NB4 (cell line): ENCODE measurements at places on chromosomes 11 and 22.
A peak's percentile ranks its signal among the peaks of the same experiment; 100 is the strongest.

GRCh38 chr11:84958295-84958694 lies 668.8 kb downstream of the DLG2 start:
- no peak for DNase-seq

GRCh38 chr11:102413497-102413896 lies 39.1 kb downstream of the TMEM123 start:
- DNase-seq: no peak

DNA sequence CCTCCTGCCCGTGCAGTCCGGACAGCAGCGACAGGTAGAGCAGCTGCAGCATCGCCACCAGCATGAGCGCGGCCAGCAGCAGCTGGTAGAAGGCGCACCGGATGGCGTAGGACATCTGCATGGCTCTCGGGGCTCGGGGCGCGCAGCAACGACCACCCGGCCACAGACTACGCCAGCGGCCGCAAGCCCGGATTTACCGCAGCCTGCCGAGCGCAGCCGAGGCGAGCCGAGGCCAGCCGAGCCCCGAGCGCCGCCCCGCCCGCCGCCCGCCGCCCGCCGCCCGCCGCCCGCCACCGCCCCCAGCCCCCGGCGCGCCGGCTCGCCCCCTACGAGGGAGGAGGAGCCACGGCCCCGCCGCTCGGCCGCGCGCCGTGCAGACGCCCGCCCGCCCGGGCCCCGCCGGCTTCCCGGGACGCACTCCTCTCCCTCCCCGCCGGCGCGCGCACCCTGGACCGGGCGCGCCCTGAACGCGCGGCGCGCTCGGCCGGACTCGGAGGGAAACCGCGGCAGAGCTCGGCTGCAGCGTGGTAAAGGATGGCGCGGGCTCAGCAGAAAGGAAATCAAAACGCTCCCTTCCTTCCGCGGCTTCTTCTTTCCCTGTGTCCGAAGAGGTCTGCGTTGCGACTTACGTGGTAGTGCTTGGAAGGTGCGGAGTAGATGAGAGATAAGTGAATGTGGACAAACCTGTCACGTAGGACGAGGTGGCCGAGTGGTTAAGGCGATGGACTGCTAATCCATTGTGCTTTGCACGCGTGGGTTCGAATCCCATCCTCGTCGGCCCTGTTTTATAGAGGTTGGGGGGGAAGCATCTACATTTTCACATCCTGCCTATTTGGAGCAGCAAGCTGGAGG lies at the start of gene B4GAT1:
Gene B4GAT1 (minus strand): TSS at position 205 of the 852 bp plus-strand sequence. CDS start 84 bp downstream, at position 121.
- peak; percentile 92 for DNase-seq

DNA sequence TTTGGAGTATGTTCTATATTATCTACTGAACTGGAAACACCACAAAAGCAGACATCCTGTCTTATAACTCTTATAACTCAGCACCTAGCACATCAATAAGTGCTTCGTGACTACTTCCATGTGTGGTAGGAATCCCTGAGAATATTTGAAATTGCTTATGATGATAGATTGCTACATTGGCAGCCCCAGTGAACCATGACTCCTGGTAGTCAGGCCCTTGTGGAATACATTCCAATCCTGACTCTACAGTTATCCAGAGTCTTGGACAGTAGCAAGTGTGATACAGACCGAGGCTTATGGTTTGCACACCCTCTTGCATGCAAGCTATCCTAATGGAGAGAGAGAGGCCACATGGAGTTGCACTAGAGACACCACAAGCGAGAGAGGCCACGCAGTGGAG lies 59.5 kb upstream of the PHF21A start:
- no peak for DNase-seq

DNA sequence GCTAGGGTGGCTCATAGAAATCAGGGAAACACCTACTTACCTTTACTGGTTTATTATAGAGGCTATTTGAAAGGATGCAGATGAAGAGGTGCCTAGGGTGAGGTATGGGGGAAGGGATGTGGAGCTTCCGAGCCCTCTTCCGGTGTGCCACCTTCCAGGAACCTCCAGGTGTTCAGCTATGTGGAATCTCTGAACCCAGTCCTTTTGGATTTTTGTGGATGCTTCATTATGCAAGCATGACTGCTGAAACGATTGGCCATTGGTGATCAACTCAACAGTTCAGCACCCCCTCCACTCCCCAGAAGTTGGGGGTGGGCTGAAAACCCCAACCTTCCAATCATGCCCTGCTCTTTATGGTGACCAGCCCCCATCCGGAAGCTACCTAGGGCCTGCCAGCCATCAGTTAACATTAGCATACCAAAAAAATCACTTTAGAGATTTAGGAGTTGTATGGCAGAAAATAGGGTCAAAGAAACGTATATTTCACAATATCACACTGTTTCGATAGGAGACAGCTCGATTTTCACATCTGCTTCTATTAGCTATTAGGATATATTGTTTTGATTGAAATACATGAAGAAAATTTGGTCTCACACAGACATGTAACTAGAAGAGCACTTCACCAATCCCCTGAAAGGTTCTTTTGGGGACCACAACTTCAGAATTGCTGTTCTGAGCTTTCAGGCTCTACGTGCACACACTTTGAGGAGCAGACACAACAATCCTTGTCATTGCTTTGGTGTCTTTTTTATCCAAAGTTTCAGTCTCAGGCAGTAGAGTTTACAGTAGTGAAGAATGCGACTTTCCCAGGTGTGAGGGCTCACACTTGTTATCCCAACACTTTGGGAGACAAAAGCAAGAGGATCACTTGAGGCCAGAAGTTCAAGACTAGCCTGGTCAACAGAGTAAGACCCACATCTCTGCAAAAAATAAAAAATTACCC lies 3.3 kb upstream of the POLR2G start:
- DNase-seq: no peak

- DNase-seq: no peak
These were observed 9.1 kb upstream of the PGA3 start for GRCh38 chr11:61194169-61194671.

GRCh38 chr11:77142091-77142975 lies 14.3 kb downstream of the MYO7A start:
- DNase-seq: peak; percentile 89

- DNase-seq: peak; percentile 57
These were observed 35.9 kb downstream of the MYO18B start for GRCh38 chr22:25777870-25778269.

DNA sequence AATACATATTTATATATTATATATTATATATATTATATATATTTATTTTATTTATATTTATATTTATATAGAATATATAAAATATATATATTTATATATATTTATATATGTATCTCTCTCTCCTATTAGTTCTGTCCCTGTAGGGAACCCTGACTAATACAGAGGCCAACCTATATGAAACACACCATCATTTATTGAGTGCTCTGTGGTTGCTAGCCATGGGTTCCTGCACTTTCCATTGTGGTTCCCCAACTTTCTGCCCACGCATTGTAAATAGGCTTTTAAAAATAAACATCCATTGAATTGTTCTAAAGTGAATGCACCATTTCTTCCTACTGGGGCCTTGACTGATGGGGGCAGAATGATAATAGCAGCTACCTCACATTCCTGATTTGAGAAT lies 93.8 kb upstream of the SESN3 start:
- DNase-seq: peak; percentile 37

- peak; percentile 24 for DNase-seq
These were observed 23.5 kb downstream of the DRICH1 start for GRCh38 chr22:23608583-23608982.

- peak; percentile 4 for DNase-seq
These were observed 454.3 kb upstream of the KIRREL3 start for GRCh38 chr11:127454856-127455255.

GRCh38 chr22:47296405-47297260 lies 534.2 kb downstream of the TBC1D22A start:
- peak; percentile 9 for DNase-seq

DNA sequence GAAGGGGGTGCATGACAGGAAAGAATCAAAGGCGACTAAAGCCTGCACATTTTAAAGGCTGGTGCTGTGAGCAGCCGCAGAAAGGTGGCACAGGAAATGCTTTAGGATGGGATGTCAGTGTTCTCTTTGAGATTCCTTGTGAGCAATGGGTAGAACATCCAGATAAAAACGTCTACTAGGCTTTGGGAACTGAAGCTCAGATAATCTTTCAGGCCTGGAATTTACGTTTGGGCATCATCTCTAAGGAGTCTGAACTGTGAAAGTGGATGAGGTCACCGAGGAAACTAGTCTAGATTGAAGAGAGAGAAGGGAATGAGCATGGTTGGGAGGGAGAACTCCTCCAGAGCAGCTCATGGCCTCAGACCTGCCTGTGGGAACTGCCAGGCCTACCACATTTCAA lies 65.7 kb downstream of the FLI1 start:
- DNase-seq: no peak

GRCh38 chr11:11211888-11212287 lies 141.2 kb downstream of the CSNK2A3 start:
- no peak for DNase-seq

GRCh38 chr22:35209203-35209602 lies 48.1 kb upstream of the HMGXB4 start:
- no peak for DNase-seq
